Hematopoietic multipotent progenitor cell treated with erythropoietin and hydrocortisone succinate and interleukin-3 and kit ligand, for 6 days (in vitro differentiated cells): ENCODE measurements at places on chromosomes 3 and 15.

DNA sequence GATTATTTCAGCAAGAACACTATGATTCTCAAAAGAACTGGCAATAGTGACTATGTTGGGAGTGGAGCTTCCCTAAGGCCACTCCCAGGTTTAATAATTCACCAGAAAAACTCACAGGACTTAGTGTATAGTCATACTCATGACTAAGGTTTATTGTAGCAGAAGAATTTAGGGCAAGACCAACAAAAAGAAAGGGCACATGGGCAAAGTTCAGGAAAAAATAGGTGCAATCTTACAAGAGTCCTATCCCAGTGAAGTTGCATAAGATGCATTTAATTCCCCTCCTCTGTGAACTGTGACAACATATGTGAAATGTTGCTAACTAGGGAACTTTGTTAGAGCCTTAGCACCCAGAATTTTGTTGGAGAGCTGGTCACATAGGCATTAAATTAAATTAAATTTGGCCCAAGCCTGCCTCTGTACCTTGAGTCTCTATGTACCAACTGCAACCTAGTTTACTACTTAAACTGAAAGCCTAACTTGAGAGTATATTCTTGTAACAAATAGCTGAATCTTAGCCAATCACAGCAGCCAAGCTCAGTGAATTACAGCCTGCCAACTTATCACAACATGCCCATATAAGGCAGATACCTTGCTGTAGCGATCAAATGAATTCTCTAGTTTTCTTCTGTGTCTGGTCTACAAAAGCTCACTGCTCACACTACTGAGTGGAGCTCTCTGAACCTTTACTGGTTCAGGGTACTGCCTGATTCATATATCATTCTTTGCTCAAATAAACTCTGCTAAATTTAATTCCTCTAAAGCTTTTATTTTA lies 386.2 kb upstream of the ARHGEF26 start:
- no peak for DNase-seq

- DNase-seq = no peak
Measured at GRCh38 chr15:52288051-52288942, 7.3 kb downstream of the MYO5C start.

GRCh38 chr3:159196359-159196758 lies 394.5 kb downstream of the MFSD1 start:
- no peak for DNase-seq

GRCh38 chr3:46677411-46677726 lies 16.1 kb downstream of the ALS2CL start:
- no peak for DNase-seq
